ENCODE measurements at places on chromosomes 11 and 22. TPM values are rescaled to one million over a fixed set of nuclear protein-coding genes. Genes with fewer than 3 reads are reported as not detected.

SAA4 gene
- total RNA-seq: not detected

MCAM gene
- 12.8 TPM for total RNA-seq

LIF gene
- under 0.01 TPM for total RNA-seq

MLC1 gene
- total RNA-seq: 23.8 TPM

MCAT gene
- 26.9 TPM for total RNA-seq

CD248 gene
- total RNA-seq: 1.3 TPM

MRGPRF gene
- total RNA-seq: not detected

RRM1 gene
- total RNA-seq: 73.2 TPM

ROBO3 gene
- total RNA-seq: 7.8 TPM

MMP8 gene
- not detected for total RNA-seq

RTN4RL2 gene
- total RNA-seq: 1.6 TPM

NCR3LG1 gene
- total RNA-seq: 23.8 TPM

GALNT18 gene
- 22.8 TPM for total RNA-seq

All from parietal lobe (tissue), 2 donors.